ENCODE measurements at places on chromosomes 5 and 9.

DNA sequence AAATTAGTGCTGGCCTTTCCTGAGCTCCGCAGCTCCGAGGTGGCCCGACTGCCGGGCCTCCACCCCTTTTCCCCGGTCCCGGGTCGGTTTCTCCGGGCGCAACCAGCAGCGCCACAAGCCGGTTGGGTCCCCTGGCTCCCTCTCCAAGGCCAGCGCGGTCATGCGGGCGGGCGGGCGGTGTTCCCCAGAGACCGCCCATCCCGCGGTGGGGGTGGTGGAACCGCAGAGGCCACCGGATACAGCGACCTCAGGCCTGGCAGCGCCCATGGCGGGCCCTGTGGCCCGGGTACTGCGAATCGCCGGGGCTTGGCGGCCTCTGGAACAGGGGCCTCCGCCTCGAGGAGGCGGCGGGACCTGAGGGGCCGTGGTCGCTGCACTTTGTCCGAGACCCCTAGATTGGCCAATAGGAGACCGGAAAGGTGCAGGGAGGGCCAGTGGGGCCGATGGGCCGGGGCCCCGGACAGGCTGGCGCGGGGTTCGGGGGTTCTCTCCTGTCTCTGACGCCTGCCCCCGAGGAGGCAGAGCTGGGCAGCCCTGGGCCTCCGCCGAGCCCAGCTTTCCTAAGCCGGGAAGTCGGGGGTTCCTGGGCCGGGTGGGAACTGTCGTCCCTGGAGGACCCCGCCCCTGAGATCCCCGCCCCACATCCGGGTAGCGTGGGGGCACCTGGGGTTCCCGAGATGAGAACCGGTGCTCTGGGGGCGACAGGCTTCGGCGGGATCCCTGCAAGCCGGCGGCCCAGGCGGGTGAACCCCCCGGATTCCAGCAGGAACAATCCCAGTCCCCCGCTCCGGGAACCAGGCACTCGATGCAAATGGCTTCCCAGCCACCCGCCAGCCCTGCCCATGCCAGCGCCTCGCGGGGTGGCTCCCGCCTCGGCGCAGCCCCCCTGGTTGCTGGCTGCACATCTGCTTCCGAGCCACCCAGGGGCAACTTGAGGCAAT lies 293.9 kb downstream of the ZSWIM6 start:
- DNase-seq, result peak; percentile 55

GRCh38 chr9:20023210-20023905 lies 234.5 kb upstream of the SLC24A2 start:
- no peak for DNase-seq

GRCh38 chr5:142539154-142539740 lies 146.6 kb downstream of the FGF1 start:
- no peak for DNase-seq

GRCh38 chr5:140131967-140132409 lies 6.3 kb downstream of the IGIP start:
- DNase-seq, result peak; percentile 28

DNA sequence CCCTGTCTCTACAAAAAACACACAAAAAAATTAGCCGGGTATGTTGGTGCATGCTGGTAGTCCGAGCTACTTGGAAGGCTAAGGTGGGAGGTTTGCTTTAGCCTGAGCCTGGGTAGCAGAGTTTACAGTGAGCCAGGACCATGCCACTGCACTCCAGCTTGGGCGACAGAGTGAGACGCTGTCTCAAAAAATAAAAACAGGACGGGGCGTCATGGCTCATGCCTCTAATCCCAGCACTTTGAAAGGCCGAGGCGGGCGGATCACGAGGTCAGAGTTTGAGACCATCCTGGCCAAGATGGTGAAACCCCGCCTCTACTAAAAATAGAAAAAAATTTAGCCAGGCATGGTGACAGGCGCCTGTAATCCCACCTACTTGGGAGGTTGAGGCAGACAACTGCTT lies 40.3 kb downstream of the UBE2D2 start:
- no peak for DNase-seq

GRCh38 chr9:123954518-123955280 lies 24.8 kb upstream of the DENND1A start:
- DNase-seq, result no peak

GRCh38 chr5:9544502-9545135 lies 1.3 kb downstream of the SEMA5A start:
- peak; percentile 57 for DNase-seq

- DNase-seq, result peak; percentile 43
Measured at GRCh38 chr9:34986540-34987047, 3.0 kb upstream of the DNAJB5 start.
